Bronchial epithelial cell (primary cell): ENCODE measurements at places on chromosomes 3 and 15. TPM values are rescaled to one million over a fixed set of nuclear protein-coding genes. Genes with fewer than 3 reads are reported as not detected.

The CTXN2 gene
- not detected in 2 replicates for total RNA-seq

The ITIH3 gene
- total RNA-seq = not detected in 2 replicates

GRCh38 chr15:38868326-38869114 lies 303.9 kb upstream of the RASGRP1 start:
- DNase-seq = peak; percentile 97

GRCh38 chr3:10280571-10280970 lies 12.2 kb downstream of the GHRL start:
- no peak for DNase-seq

- DNase-seq = no peak
These were observed 62.7 kb downstream of the SCN5A start for GRCh38 chr3:38586546-38587520.

- DNase-seq = no peak
These were observed 97.0 kb downstream of the HHLA2 start for GRCh38 chr3:108393128-108393900.

DNA sequence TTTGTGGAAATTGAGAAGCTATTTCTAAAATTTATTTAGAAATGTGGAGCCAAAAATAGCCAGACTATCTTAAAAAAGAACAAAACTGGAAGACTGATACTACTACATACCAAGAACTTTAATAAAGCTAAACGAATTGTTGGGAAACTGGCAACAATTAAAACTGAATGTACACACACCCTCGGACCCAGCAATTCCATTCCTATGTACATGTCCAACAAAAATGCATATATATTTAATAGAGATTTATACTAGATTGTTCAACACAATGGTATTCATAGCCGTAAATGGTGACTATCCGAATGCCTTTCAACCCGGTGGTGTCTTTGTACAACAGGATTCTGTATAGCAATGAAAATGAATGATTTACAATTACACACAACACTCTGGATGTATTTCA lies 136.5 kb upstream of the RASGRP1 start:
- no peak for DNase-seq

DNA sequence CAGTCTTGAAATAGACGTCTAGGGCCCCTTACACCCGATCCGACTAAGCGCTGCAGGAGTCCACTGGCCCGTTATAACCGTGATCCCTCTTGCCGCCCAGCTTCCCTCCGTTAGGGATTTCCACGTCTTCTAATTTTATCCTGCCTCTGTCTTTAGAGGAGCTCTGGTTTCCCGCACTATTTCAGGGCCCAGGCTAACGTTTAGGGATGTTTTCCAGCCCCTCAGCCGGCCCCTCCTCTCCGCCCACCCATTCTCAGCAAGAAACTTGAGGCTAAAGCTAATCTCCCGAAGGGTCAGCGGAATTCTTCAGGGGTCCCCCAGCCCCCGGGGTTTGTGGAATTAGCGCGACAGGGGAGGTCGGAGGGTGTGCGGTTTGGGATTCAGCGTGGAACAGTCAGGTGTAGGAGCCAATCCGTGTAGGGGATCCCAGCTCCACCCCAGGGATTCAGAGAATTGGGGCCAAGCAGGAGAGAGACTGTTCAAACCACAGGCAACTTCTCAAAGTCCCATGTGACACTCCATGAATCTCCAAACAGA lies 1.6 kb downstream of the PTX3 start:
- no peak for DNase-seq
